ENCODE measurements at places on chromosomes 12 and 14. TPM values are rescaled to one million over a fixed set of nuclear protein-coding genes. Genes with fewer than 3 reads are reported as not detected.

EP400 gene
- 15.4 TPM for total RNA-seq

GYS2 gene
- 0.48 TPM for total RNA-seq

GPRC5D gene
- not detected for total RNA-seq

DNA sequence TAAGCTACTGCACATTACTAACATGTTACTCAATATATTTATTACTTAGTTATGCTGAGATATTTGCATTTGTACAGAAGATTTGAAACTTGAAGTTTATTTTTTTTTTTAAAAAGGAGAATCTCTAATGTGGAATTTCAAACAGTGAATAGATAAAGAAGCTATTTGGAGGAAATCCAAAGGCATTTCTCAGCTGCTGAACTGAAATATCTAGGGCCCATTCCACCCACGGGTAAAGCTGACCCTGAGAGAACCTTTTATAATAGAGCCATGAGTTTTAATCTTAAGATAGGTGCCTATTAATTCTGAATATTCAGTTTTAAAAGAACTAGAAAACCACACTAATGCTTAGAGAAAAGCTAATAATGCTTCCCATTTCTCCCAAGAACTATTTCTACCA, 225.4 kb upstream of the CAND1 start:
- no peak for DNase-seq

DNA sequence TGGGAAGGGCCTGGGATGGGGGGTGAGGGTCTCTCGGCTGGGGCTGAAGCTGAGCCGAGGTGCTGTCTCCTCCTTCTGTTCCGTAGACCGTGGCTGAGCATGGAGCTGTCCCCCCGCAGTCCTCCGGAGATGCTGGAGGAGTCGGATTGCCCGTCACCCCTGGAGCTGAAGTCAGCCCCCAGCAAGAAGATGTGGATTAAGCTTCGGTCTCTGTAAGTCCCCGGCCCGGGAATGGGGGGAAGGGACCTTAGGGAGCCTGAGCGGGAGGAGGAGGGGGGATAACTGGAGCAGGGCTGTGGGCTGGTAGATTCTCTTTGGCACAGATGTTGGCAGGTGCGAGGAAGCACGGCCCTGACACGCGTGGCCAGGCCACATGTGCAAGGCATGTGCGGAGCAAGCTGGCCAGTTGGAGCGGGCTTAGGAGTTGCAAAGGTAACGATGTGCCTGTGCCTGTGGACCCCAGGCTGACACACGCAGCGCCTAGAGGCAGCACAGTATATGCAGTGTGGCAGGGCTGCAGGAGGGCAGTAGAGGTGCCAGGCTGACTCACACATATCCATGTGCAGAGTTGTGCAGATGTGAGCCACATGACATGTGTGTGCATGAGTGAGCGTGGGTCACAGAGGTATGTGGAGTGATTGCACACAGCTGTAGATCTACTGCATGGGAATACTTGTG, 512 bp downstream of the PDE1B start:
- DNase-seq = no peak

Data from umbilical cord (tissue), 2 donors.